Left kidney (tissue), 8 donors: ENCODE measurements at places on chromosomes 4 and X. TPM values are rescaled to one million over a fixed set of nuclear protein-coding genes. Genes with fewer than 3 reads are reported as not detected.

The SPATA4 gene
- 1.4 TPM for polyA plus RNA-seq

DNA sequence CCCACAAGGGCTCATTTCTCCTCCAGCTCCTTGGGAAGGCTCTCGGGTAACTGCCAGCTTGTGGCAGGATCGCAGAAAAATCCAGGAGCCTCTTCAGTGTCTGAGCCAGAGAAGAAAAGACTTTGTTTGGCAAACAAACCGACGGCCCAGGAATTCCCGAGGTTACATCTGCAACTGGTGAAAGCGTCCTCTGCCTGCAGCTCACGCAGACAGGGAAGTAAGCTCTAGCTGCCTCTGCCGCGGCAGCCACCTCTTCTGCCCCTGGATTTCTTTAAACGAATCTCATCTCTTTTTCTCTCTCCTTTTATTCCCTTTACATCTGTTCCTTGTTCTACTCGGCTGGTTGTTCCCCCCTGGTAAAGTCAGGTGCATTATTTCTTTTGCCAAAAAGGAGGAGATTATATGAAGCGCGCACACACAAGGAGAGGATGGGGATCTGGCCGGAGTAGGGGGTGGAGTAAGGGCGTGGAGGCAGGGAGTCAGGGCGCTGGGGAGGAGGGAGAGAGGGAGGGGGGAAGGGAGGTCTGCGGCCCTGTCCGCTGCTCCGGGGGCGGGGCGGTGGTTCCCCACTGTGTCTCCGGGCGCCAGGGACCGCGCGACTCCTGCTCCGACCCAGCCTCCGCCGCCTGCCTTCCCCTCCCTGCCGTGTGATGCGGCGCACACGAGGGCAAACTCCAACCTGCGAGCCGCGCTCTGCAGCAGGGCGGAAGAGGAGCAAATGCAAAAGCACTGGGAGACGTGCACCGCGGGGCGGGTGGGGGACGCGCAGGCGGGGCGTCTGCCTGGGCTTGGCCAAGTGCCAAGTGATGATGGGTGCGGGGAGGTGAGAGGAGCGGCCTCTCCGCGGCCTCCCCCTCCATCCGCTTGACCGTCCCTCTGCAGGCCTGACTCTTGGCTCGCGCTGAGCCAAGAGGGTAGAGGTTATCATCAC, at the start of gene DCHS2:
TSS of gene DCHS2 (minus strand) at position 459 of the 931 bp plus-strand sequence. CDS start at position 15, 444 bp downstream.
- no peak for DNase-seq

- no peak for DNase-seq
Measured at GRCh38 chr4:54093324-54094240, 6.4 kb upstream of the GSX2 start.

GRCh38 chrX:115486510-115486909, 74.5 kb upstream of the PLS3 start:
- DNase-seq: no peak

The STPG2 gene
- polyA plus RNA-seq: 0.58 TPM

The WAS gene
- 2.6 TPM for polyA plus RNA-seq

DNA sequence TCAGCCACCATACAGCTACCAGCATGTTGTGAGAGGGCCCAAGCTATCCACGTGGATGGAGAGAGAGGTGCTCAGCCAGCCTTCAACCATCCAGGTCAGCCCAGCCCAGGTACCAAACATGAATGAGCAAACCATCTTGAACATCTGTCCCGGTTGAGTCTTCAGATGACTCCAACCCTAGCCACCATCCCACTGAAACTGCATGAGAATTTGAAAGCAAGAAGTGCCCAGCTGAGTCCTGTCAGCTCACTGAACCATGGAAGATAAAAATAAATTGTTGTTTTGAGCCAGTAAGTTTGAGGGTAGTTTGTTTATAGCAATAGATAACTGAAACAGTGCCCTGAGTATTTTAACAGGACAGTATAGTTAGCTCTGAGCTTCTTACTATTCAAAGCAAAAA, 7.3 kb upstream of the SEL1L3 start:
- DNase-seq: no peak

DNA sequence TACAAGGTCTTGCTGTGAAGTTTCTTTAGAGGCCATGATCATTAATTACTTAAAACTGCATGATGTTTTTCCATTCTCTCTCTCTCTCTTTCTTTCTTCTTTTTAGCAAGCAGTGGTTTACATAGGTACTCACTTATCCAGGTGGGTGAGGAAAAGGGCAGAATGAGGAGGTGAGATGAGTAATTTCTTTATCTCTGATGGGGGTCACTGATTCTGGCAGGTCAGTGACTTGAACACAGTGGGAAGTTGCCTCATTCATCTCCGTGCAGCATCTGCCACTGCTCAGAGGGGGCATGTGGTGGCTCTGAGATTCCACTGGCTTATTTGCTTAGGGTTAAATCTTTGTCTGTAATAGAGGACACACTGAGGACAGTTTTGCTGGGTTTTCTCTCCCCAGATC, 62.6 kb downstream of the FAM114A1 start:
- DNase-seq: no peak

The PDZD4 gene
- polyA plus RNA-seq: 8.5 TPM

DNA sequence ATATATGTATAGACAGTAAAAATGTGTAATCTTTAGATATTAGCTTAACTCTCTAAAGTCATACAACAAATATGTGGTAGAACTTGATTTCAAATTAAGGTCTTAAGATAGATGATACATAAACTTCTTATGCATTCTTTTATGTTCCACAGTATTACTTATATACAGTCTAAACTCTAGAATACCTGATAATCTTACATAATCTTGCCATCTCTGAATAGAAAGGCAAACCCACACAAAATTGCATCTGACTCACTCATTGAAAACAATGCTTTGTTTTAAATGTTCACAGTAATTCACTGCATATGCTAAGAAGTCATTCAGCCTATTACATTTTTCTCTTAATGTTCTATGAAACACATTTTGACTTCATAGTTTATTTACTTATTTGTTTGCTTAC, 10.1 kb downstream of the SULT1B1 start:
- DNase-seq: no peak

DNA sequence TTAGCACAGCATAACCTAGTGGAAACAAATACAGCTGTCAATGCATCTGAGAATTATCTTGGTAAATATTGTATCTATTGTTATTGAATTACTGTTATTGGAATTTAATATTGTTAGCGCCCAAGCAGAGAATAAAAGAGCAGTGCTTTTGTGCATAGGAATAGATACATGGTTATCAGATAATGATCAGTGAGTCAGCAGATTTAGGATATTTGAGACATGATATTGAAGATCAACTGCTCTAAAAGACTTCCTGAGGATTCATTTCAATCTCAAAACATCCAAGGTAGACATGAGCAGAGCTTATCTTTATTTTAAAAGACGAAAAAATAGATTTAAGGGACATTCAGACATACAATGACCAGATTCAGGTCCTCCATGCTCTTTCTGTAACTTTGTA, 10.6 kb upstream of the H2AZ1 start:
- no peak for DNase-seq
